ENCODE measurements at places on chromosomes 6 and 20.

DNA sequence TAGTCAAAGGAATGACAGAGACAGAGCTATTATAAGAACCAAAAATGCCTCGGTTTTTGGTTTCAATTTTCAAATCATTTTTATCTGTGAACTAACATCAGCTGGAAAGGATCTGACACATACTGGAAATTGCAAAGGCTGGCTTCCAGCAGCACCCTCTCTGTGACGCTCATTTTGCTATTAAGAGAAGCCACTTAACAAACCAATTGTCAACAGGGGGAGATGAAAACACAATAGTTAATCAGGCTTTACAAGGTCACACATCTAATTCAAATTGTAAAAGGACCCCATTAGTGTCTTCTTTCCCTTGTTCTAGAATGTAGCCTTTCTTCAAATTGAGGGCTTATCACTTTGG is 160.5 kb downstream of the TFAP2B start:
- DNase-seq, result no peak

DNA sequence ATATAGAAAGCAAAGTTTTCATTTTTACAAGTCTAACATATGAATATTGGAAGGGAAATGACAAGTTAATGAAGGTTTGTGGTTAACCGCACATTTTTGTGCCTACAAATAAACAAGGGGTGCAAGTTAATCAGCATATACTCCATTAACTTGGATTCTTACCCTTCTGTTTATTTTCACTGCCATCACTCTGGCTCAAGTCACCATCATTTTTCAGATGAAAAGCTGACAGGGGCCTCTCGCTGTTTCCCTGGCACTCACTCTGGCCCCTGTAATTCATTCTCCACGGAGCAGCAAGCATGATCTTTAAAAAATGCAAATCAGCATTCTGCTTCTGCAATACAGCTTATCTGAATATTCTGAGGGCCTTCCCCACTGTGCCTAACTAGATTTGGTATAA is 29.8 kb downstream of the APCDD1L start:
- no peak for DNase-seq

GRCh38 chr6:63214816-63215215 is 3.5 kb downstream of the FKBP1C start:
- DNase-seq, result no peak

DNA sequence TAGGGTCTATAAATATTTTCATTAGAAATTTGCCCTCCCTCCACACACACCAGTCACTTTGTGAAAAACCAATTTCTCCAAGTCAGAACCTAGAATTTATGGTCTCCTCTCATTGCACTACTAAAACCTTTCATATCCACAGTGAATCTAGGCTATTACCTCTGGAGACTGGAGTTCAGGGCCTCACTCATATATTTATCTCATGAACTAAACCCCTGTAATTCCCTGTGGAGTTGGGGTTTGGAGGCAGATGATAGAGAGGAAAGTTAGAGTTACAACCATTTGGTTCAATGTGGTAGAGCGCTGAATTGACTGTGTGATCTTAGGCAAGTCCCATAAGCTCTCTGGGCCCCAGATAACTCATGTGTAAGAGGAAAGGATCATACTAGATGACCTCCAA is 18.2 kb upstream of the CEP85L start:
- no peak for DNase-seq

- no peak for DNase-seq
These were observed 15.4 kb downstream of the NOL7 start for GRCh38 chr6:13630499-13630898.

DNA sequence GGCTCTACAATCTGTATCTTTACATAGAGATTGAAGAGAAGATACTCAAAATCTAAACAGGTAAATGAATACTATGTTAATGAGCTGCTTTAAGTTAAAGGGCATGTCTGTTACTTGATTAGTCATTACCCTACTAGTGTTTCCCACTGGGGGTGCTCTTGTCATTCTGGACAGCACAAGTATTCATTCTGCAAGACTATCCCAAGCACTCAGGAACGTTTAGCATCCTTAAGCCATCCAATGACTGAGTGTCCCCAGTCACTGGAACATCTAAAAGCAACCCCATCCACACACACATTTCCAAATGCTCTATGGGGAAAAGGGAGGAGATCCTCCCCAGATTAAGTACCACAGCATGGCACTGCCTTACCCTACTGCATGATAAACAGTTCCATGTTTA is 25.7 kb downstream of the EZR start:
- DNase-seq, result no peak

GRCh38 chr6:56682635-56683034 is 39.9 kb upstream of the DST start:
- no peak for DNase-seq

GRCh38 chr6:54262499-54262898 is 45.7 kb upstream of the TINAG start:
- no peak for DNase-seq

GRCh38 chr6:140078561-140079125 is 704.2 kb upstream of the CITED2 start:
- DNase-seq, result no peak

GRCh38 chr6:100096341-100096740 is 102.3 kb upstream of the MCHR2 start:
- no peak for DNase-seq

DNA sequence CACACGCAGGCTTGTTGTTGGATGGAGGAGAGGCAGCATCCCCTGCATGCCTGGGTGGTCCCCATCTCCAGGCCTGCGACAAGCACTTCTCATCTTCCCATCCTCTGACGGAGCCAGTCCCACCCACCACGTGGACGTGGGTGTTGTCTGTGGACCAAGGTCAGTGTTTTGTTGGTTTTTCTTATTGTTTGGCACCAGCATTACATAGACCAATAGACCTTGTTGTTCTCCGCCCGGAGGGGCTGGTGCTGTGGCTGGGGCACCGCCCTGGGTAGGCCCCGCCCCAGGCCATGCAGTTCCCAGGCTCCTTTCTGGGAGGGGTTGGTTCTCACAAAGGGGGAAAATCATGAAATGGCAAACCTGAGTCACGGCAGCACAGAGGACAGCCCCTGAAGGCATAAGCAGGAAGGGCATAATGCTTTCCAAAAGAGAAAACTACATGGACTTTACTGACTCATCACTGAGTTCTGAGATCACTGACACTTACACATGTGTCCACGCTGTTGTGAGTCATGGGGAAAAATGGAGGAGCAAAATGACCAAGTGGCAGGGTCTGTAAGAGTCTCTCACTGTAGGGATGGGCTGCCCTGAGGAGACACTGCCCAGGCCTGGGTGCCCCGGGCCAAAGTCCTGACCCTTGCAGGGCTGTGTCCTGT is 90.8 kb downstream of the THBS2 start:
- DNase-seq, result no peak

DNA sequence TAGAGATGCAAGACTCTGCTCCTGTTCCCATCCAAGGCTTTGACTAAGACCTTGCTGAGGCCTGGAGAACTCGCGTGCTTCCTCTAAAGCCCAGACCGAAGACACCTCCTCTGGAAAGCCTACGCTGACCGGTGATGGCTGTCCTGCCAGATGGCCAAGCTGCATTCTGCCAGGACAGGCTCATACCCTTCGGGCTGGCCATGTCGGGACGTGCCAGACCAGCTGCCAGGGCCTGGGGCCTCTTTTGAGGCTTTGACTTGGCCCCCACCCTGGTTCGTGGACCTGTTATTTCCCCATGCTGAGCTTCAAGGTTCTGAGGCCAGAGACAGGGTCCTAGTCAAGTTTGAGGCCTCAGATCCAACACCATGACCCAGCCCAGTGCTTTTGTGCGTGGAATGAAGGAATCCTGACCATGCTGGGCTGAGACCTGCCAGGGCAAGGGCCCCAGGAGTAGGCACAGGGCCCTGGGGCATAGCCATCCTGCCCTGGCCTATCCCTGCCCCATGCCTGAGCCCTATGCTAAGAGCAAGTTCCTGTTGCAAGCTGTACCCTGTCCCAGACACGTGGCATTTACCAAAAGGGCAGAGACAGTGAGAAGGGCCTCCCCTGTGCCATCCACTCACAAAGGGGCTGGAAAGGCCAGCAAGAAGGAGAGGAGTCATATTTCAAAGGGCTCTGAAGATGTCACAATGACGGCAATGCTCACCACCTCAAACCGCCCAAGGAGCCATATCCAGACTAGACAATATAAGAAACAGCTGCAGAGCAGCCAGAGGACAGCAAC is 42.8 kb downstream of the MRPL14 start:
- no peak for DNase-seq

DNA sequence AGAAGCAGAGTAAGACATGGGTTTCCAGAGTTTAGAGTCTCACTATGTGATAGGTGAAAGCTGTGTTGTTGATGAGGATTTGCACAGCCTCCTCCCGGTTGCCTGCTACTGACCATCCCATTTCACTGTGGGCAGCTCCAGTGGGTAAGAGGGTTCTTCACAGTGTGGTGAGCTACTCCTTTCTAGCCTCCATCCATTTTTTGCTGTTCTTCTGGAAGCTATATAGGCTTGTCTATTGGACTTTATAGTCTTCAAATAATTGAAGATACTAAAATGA is 13.4 kb downstream of the UST start:
- DNase-seq, result no peak

GRCh38 chr6:13508711-13509705 is 21.6 kb upstream of the GFOD1 start:
- DNase-seq, result no peak

DNA sequence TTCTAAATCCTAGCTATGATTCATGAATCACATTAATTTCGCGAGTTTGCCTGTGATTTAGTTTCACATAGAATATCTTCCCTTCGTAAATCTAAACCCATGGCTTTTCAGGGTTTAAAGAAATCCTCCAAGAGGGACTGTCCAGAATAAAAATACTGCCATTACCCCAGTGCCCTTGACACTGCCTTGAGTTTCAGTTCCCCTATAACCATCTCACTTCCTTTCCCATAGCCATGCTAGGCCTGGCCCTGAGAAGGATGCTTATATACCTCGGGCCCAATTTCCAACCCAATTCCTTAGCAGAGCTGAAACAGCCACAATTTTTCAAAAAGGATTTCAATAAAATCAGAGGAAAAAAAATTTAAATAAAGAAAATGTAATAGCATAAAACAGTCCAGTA is 697.3 kb downstream of the FRK start:
- no peak for DNase-seq

GRCh38 chr20:63931735-63932134 is 24.5 kb downstream of the UCKL1 start:
- DNase-seq, result no peak

Data from GM18507 (cell line).